Left hindlimb (tissue), 1 donor: ENCODE measurements at places on chromosomes 16 and 17.

- DNase-seq: no peak
These were observed 8.9 kb downstream of the CCNF start for GRCh38 chr16:2438121-2438520.

GRCh38 chr16:3317315-3317999 is 12.2 kb downstream of the ZNF75A start:
- DNase-seq: no peak

- no peak for DNase-seq
These were observed 182.6 kb downstream of the LGALS9B start for GRCh38 chr17:20284570-20285295.

DNA sequence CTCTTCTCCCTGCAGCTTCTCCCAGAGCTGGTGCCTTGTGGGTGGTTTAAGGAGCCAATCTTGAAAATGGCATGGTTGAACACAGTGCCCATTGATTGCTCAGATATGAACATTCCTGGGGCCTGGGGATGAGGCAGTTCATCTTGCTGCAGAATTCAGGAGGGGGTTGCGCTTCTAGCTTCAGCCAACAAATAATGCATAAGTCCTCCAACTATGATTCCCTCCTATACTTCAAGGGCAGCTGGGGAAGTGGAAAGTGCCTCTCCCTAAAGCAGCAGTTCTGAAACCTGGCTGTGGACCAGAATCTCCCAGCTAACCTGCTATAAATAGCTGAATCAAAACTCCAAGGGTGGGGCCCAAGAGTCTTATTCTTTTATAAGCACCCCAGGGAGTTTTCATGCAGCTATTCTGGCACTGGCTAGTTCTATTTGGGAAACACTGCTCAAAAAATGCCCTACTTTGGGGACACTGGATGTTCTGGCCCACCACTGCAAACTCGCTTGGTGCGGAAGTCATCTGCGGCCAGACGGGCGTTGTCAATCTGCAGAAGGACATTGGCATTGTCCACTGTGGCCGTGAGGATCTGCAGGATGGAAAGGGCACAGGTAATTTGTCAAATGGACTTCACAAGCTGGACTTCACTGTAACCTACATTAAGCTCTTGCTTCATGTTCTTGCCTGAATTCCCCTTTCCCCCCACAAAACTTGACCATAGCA is 130.3 kb downstream of the CCDC144A start:
- no peak for DNase-seq

DNA sequence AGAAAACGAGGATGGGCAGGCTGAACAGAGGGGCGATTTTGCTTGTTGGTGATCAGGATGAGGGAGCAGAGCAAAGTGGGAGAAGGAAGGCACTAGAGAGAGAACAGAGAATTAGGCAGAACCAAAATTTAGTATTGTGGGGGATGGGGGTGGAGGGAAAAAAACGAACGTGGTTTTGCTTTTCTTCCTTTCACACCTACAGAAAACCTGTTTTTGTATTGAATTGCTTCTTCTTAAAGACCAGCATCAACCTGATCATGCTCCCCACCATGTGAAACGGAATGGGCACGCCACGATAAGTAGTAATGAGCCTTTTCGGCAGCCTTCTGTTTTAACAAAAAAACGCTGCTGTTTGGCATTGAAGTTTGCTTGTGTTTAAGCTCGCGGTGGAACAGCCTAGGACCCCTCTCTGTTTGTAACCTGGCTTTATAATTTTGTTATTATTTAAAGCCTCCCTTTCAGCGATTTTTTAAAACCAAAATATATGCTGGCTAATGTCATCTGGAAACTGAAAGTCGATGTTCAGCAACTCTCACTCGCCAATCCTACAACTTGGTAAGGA is 36.8 kb downstream of the ERCC4 start:
- DNase-seq: no peak
